ENCODE measurements at places on chromosomes 4 and X.

- no peak for DNase-seq
Measured at GRCh38 chr4:141913928-141914327, 277.5 kb downstream of the IL15 start.

DNA sequence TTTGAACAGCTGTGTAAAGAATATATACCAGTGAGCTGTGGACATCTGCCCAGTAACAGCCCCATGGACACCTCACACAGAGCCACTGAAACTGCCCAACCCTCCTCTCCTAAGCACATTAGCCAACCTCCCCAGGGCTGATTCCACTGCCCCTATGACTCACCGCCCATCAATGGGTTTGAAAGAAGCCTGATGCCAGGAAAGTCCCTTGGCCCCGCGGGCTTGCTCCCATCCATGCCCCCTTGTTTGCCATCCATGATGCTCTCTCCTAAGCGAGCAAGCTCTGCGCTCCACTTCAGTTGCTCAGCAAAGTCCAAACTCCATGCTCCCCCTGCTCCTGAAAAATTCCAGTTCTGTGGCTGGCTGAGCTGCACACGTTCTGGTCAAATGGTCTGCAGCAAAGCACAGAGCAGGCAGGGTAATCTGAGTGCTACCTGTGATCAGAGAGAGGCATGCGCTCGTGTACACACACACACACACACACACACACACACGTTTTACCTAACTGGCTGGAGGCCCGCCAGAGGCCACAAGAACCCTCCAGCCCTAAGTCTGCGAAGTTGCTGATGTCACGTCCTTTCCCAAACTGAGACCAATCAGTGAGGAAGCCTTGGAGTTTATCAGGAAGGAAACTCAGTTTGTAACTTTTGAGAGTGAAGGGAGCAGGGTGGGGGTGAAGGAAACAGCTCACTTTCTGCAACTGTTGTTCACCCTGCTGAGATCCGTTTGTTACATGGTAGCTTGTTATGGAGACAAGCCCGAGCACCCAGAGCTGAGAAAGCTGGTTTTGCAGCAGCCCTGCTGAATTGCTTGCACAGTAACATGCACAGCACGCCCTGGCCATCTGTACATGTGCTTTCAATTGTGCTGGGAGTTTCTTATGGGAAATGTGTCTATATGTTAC is at the start of gene ASB9:
TSS of gene ASB9 (minus strand) at position 466 of the 904 bp plus-strand sequence. CDS start at position 257, 209 bp downstream.
- DNase-seq = peak; percentile 17

DNA sequence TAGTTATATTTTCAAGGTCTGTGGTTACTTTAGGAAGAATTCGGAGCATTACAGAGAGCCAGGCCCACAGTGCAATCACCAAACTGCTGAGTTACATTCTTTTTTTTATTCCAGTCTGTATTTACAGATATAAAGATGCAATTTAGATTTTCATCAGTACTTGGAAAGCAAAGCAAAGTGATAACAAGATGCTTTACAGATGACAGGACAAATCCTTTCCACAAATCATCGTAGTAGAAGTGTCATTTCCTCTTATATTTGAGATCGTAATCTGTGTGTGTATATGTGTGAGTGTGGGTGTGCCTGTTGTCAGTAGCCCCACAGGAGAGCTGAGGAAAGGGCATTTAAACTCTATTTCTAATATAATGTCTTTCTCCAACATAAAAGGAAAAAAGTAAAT is 1893.7 kb downstream of the STIM2 start:
- DNase-seq = no peak

DNA sequence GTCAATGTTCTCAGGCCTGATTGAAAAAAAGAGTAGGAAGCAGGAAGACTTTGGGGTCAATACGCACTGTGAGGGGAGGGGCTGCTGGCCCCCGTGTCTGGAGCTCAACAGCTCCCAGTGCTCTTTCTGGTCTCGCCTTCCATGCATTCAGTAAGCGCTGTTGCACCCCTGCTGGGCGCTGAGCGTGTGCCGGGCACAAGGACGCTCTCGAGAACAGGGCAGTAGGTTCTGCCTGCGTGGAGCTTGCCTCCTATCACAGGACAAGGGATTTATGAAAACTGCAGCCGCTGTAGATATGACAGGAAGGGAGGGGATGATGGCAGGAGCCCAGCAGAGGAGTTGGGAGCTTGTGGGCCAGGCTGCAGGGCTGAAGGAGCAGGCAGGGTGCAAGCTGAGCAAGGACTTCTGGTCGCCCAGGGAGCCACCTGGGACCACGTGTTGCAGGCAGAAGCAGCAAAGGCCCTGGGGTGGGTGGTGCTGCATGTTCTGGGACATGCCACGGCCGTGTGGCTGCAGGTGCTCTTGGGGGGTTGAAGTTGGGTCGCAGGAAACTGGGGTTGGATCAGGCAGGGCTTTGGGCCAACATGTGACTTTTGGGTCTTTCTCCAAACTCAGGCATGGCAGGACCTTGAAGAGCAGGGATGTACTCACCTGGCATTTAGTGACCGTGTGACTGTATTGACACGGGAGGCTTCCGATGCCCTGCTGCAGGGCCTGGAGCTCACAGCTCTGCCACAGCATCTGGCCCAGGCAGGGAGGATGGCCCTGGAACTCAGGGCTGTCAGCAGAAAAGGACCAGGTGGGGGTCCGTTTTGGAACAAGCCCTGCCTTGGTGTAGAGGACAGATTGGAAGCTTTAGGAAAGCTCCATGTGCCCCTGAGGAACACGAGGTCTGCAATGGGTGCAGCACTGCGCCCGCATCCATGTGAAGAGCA is 97.9 kb downstream of the CPZ start:
- DNase-seq = no peak

GRCh38 chrX:21479695-21480270 is 105.6 kb downstream of the CNKSR2 start:
- DNase-seq = no peak

- DNase-seq = no peak
Measured at GRCh38 chr4:8370835-8371595, 69.5 kb downstream of the ACOX3 start.

GRCh38 chrX:68831405-68832100 is 2.7 kb downstream of the EFNB1 start:
- DNase-seq = no peak

DNA sequence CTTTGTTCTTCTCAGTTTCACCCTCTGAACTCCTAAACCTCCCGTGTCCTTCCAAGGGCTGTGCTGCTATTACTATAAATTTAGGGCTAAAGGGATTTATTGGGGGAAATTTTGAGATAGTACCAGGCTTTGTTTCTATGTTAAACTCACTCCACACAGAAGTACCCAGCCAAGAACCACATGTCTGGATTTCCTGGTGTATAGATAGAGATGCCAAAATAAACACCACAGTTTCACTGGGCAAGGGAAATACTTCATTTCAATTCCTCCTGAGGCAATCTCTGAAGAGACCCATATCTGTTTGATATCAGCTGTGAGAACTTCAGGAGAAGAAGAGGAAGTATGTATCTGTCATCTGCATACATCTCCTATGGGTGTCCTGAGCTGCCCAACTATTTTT is 21.7 kb upstream of the CLNK start:
- DNase-seq = no peak

DNA sequence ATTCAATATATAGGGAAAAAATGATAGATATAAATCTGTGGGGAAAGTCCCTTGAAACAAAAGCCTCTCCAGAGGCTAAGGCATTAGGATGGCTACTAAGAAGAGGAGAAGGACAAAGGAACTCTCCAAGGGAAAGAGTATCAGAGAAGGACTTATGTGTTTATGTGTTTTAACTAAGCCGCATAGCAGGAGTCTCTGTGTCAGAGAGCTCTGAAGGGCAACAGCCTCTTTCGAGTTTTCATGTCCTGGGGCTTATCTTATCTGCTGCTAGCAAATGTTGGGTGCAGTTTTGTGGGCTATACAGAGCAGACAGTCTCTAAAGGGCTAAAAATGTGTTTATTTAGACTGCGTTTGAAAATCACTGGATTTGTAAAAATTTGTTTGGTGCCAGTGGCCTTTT is 1145.6 kb upstream of the DIAPH2 start:
- DNase-seq = no peak

DNA sequence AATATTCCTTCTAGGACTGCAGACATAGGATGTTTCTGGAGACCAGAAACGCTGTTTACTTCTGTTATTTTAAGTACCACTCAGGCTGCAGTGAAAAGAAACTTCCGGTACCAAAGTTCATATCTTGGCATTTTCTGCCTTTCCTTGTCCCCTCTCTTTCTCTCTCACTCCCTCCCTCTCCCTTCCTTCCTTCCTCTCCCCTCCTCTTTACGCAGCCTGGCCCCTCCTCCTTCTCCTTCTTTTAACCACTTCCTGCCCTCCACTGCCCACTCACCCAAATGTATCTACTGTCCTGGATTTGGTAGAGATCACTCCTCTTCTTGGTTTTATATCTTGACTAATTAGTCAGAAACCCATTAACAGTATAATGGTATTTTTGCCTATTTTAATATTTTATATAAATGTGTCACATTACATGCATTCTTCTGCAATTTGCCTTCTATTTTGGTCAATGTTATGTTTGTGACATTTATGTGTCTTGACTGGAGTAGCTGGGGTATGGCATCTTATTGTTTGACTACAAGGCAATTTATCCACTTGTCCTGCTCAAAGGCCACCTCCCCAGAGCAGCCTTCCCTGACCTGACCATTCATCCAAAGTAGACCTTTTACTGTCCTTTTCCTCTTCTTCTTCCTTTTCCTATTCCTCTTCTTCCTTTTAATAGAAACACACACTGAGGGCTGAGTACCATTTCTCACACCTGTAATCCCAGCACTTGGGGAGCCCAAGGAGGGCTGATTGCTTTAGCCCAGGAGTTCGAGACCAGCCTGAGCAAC is 56.9 kb downstream of the BCOR start:
- DNase-seq = no peak

GRCh38 chr4:4754641-4755040 is 104.8 kb upstream of the MSX1 start:
- no peak for DNase-seq

DNA sequence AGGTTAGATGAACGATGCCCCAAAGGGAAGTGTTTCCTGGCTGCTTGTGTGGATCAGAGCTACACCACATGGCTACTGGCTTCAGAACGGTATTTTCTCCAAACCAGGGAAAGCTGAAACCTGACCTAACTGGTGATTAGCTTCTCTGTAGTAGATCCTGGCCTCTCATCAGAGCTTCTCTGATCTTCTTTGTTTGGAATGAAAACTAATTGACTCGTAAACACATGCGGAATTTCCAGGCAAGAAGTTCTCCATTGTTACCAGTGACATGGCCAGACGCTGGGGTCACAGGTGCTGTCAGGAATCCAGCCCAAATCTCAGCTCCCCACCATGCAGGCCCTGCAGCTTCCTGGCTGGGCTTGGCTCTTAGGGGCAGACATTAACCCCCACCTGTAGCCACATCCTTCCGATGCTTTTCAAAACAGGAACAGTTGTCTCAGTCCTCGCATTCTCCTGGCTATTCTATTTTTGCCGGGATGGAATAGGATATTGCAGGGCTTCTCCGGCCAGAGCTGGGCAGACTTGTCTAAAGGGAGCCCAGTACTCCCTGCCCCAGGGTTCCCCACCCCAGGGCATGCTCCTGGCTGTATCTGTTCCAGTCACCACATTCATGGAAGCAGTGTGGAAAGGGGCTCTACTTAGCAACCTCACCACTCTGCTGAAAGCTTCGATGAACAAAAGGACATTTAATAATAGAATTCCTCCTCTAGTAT is 305.4 kb upstream of the F9 start:
- no peak for DNase-seq

GRCh38 chr4:54233277-54233696 is 4.2 kb downstream of the PDGFRA start:
- DNase-seq = peak; percentile 64

DNA sequence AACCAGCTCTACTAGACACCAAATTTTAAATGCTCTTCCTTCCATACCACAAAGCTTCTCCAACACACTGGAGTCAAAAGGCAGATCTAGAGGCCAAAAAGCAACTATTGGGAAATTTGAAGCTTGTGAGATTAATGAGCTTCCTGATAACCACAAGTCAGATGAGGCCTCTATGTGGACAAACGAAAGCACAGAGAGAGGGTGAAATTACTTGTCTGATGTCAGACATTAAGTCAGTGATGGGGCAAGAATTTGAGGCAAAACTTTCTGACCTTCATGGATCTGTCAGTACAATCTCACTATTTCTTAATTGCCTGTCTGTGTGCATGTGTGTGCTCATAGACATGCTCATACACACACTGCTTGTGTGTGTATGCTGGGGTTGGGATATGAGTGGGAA is 103.6 kb downstream of the GUCY2F start:
- no peak for DNase-seq

DNA sequence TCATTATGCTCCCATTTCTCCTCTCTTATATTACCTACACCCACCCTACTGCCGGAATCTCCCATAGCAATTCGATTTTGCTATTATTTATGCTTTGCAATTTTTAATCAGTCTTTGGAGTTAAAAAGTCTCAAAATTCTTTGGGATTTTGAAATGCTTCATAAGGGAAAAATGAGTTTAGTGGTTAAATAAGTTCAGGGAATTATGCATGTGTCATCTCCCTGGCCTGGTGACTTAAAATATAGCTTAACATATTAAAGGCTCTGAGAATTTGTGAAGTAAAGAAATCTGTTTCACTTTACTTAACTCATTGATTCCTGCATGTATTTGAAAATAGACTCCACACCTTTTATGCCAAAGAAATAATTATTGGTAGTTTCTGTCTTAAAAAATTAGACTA is 185.1 kb upstream of the DIPK2B start:
- no peak for DNase-seq

GRCh38 chr4:31422006-31422405 is 701.8 kb downstream of the PCDH7 start:
- DNase-seq = no peak

- no peak for DNase-seq
Measured at GRCh38 chr4:100945789-100946188, 401.5 kb downstream of the PPP3CA start.

DNA sequence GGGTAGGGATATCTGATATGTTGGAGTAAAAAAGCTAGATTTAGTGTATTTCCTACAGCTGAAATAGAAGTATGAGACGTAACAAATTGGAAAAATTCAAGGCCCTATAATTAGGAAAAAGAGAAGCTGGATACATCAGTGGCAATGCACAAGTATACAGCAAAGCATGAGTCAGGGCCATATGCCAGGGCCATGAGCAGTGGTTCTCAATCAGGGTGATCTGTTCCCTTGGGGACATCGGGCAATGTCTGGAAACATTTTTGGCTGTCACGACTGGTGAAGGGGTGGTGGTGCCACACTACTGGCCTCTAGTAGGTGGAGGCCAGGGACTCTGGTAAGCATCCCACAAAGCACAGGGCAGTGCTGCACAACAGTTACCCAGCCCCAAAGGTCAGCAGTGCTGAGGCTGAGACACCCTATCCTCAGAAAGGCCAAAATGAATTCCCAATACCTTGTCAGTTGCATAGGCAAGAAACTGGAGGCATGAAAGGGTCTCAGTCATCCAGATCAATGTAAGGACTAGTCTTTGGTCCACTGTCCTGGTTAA is 36.8 kb upstream of the NAP1L5 start:
- no peak for DNase-seq

GRCh38 chrX:96611619-96612362 is 72.9 kb upstream of the DIAPH2 start:
- DNase-seq = no peak

DNA sequence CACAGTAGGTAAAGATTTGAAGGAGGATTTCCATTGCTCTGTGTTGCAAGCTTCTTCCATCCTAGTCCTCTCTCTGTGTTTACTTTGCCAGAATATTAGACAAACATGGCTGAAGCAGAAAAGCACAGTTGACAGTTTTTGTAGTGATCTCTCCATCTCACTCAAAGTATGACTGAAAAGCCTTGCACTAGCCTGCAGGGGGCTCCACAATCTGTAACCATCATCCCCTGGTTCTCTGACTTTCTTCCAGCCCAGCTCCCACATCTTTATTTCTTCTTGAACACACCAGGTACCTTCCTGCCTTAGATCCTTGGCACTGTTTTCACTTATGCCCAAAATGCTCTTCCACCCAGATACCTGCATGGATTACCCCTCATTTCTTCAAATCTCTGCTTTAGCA is 34.1 kb upstream of the HHIP start:
- no peak for DNase-seq
